Activated T-helper 1 cell treated with anti-CD3 and anti-CD28 coated beads, Interleukin-2, amount 50 U/mL, for 16 hours (primary cell): ENCODE measurements at places on chromosomes 1 and 21.

- DNase-seq, result no peak
Observed at GRCh38 chr1:113659035-113659434, 100.3 kb downstream of the PHTF1 start.

GRCh38 chr1:29120947-29121485, 2.7 kb downstream of the TMEM200B start:
- peak; percentile 43 for DNase-seq

- no peak for DNase-seq
Observed at GRCh38 chr1:159113596-159114433, 37.2 kb upstream of the AIM2 start.

DNA sequence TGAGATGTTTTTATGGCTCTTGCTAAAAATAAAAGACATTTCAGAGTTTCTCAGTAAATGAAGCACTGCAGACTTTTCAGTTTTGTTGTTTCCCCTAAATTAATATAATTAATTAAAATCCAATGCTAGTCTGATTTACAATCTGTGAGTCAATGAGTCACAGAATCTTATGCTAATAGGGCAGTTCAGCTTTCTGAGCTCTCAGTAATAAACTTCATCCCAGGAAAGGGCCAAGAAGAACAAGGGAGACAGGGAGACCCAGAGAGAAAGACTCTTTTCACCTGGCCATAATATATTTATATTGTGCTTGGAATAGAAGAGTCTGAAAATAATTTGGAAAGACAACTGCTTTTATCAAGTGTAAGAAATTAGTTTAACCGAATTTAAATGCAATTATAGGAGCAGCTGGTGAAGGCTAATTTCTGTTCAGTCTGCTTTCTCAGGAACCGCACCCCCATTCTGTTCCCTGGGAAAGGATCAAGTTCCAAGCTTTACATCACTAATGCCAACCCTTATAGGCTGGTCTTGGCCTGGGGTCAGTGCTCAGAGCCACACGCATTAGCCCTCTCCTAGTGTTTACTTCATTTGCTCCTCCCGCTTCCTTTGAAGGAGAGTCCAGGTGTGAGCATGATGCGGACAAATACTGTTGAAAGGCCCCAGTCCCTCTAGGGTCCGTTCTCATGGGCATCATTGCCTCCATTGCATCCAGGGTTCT, 145.6 kb downstream of the ZBTB18 start:
- DNase-seq, result no peak

- DNase-seq, result no peak
Observed at GRCh38 chr1:237133921-237134320, 91.9 kb downstream of the RYR2 start.

- no peak for DNase-seq
Observed at GRCh38 chr1:228860911-228861831, 125.9 kb downstream of the RHOU start.
